Caudate nucleus (tissue), 63 donors: ENCODE measurements at places on chromosomes 2 and 18.
A peak's percentile ranks its signal among the peaks of the same experiment; 100 is the strongest.

DNA sequence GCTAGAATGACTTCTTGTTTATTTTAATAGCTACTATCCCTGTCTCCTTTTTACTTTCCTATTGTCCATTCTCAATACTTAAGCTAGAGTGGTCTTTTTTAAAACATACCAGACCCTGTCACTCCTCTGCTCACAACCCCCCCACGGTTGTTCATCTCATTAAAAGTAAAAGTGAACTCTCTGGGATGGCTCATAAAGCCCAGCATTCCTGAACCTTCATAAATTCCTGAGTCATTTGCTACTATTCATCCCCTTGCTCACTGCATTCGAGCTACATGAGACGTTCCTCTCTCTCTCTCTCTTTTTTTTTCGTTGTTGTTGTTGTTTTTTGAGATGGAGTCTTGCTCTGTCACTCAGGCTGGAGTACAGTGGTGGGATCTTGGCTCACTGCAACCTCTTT, 148.7 kb upstream of the DSEL start:
- DNase-seq, result no peak

- DNase-seq, result no peak
These were observed at the start of gene MAPK4 for GRCh38 chr18:50559752-50560680. MAPK4 (plus strand) TSS chr18:50560087; CDS start chr18:50663959, 103,872 bp downstream.

DNA sequence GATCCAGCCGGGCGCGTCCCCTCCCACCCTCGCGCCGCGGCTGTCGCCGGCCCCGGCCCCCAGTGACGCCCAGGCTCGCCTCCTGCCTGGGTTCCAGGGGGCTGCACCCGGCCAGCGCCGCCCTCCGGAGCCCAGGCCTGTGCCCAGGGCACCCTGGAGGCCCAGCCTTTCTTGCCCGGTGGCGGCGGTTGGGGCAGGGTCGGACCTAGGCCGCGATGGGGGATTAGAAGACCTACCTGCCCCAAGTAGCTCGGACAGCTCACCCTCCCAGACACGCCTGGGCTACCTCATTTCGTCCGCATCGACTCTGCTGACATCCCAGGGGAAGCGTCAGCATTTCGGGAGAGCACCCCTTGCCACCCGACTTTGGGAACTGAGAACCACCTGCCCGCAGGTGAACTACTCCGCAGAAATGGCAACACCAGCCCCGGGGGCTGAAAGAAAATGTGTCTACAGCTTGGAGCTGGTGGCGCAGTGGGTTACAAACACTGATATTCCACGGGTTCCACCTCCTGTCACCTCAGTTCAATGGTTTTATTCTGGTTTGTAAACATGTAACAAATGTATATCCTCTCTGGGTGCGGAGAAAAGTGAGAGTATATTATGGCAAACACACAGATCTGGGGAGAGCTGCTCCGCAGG, 834 bp upstream of the ARL4C start:
- DNase-seq, result no peak

DNA sequence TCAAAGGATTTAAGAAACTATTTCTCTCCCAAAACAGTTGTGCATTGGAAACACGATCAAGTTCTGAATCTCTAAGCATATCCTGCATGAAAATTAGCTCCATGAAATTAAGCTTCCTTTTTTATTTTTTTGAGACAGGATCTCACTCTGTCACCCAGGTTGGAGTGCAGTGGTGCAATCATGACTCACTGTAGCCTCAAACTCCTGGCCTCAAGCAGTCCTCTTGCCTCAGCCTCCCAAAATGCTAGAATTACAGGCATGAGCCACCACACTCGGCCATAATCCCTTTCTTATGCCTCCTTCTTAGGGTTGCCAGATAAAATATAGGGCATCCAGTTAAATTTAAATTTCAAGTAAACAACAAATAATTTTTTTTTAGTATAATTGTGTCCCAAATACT, 124.4 kb downstream of the ARL4C start:
- no peak for DNase-seq

GRCh38 chr2:10033251-10034006, 9.9 kb upstream of the KLF11 start:
- no peak for DNase-seq

- DNase-seq, result no peak
These were observed 8.6 kb downstream of the MYO5B start for GRCh38 chr18:50186385-50186784.

- DNase-seq, result no peak
These were observed 4.6 kb upstream of the SDC1 start for GRCh38 chr2:20229322-20230113.

GRCh38 chr2:217418090-217418489, 558.2 kb upstream of the TNP1 start:
- DNase-seq, result no peak

DNA sequence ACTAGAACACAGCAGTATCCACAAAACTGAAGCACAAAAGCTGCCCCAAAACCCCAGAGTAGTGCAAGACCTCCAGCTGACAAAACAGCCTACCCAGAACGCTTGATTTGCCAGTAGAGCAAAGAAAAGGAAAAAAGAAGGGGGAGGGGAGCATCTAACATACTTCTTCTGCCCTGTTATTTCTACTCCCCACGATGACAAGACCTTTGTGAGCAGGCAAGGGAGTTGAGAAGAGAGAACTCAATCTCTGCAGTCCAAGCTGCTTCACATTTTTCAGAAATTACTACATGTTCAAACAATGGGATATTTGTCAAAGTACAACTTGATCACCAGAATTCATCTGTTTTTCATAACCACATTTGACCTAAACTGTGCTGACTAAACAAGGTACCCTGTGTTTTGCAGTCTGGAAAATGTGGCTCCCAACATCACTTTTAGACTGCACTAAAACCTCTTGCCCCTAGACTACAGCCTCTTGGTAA, 286.7 kb downstream of the EXOC6B start:
- DNase-seq, result no peak

- DNase-seq, result no peak
These were observed 3.7 kb downstream of the MTX2 start for GRCh38 chr2:176272870-176273459.

GRCh38 chr2:99278793-99279291, 22.2 kb downstream of the LYG1 start:
- no peak for DNase-seq

DNA sequence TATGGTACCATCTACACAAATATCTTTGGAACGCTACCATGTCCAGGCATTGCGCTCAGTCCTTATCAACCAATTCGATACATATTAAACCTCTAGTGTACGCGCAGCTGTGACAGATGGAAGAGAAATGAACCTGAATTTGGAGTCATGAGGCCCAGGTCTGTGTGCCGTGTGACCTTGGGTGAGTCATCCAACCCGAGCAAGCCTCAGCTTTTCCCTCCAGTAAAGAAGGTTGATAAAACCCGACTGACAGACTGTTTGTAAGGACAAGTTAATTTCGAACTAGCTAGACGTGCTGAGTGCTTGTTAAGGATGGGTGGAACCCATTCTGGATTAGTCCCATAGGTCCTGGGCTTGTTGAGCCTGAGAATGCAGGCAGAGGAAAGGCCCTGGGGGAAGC, 28.2 kb downstream of the GREB1 start:
- no peak for DNase-seq

- peak; percentile 41 for DNase-seq
These were observed at the start of gene ANTXR1 for GRCh38 chr2:69013142-69013839. ANTXR1 (plus strand) TSS chr2:69013179; CDS start chr2:69013500, 321 bp downstream.

- DNase-seq, result no peak
These were observed 61.3 kb downstream of the MRPS9 start for GRCh38 chr2:105099153-105099552.

- DNase-seq, result no peak
These were observed 114.3 kb downstream of the ARHGEF4 start for GRCh38 chr2:130951018-130951417.

GRCh38 chr2:233706720-233707119, 6.0 kb upstream of the UGT1A5 start:
- DNase-seq, result no peak

DNA sequence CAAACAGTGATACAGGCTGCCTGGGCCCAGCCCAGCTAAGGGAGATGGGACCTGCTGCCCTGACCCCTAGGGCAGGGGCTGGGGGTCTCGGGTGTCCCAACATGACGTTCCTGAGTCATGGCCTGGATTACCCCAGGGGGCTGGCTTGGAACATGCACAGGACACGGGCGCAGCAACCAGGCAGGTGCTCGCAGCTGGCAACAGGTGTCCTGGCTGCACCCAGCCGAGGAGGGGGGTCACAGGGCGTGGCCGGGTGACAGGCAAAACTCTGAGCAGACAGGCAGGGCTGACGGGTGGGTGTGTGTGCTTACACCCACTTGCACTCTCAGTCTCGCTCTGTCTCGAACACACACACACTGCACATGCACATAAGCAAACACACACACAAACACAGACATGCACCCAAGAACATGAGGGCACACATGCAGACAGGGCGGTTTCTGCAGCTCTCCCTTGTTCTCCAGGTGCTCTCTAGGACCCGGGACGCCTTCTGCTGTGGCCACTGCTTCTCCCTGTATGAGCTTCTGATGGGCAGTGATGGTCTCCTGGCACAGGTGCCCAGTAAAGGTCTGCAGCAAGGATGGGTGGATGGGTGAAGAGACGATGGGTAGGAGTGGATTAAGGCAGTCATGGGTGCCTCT, 33.7 kb upstream of the TAF1B start:
- no peak for DNase-seq

DNA sequence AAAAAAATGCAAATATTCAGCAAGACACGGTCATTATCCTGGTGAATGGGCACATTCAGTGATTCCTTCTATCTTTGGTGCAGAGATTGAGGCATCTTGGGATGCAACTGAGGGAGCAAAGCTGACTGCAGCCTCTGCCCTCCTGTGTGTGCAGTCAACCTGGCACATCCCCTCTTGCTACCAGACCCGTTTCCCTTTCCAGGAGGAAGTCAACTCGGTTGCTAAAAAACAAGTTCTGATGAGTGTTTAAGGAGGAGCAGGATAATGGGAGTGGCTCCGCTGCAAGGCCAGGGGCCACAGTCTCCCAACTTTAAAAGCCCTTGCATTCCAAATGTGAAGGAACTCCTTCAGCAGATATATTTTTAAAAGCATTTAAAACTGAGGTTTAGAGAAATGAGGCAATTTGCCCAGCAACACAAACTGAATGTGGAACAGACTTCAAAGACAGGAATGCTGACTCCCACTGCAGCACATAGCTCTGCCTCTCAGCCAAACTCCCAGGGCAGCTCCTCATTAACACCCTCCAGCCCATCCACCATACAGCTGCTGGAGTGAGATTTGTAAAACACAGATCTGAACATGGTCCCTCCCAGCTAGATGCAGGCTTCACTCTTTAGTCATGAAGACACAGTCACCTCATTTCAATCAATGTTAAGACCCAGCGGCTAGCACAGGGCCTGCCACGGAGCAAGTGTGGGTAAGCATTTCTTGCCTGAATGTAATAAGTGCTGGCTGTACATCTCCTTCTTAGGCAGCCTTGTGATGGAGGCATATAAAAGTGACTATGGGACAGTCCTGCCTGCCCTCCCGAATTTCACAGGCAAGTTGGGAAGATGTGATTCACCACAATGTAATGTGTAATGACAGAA, 54.3 kb downstream of the VSNL1 start:
- DNase-seq, result no peak

- DNase-seq, result no peak
These were observed 8.4 kb downstream of the DSEL start for GRCh38 chr18:67508146-67508545.

- no peak for DNase-seq
These were observed 7.0 kb upstream of the DRC1 start for GRCh38 chr2:26394694-26395093.

DNA sequence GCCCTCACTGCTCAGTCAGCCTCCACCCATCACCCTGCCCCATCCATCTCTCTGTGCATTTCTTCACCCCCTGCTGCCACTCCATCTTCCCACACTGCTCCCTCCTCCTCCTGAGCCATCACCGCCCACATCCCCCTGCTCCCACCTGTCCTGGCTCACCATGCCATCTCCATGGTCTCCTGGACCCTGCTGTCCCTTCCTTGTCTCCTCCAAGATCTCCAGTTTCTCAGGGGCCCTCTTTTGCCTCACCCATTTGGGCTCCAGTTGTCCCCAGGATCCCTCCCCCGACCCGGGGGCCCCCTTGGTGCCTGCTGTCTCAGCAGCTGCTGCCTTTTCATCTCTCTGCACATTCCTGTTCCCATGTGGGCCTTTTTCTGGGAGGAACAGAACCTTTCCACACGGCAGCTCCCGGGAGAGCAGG, 10.6 kb downstream of the SPEG start:
- DNase-seq, result no peak

GRCh38 chr18:32326450-32327308, 136.8 kb downstream of the MEP1B start:
- DNase-seq, result no peak

DNA sequence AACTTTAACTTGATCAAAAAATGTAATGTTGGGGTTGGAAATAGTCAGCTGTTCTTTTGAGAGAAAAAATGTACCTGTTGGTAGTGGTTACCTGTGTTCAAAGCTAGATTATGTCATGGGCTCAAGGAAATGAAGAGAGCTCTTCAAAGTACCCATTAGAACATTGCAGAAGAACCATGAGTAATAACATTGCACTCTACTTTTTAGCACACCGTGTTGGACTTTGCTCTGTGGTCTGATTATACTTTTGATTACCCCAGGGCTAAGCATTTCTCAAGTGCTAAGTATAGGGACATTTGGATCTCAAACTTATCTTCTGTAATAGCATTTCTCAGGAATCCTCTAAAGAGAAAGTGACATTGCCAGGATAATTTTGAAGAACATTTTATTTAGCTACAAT, 1122.8 kb upstream of the CELF4 start:
- no peak for DNase-seq

DNA sequence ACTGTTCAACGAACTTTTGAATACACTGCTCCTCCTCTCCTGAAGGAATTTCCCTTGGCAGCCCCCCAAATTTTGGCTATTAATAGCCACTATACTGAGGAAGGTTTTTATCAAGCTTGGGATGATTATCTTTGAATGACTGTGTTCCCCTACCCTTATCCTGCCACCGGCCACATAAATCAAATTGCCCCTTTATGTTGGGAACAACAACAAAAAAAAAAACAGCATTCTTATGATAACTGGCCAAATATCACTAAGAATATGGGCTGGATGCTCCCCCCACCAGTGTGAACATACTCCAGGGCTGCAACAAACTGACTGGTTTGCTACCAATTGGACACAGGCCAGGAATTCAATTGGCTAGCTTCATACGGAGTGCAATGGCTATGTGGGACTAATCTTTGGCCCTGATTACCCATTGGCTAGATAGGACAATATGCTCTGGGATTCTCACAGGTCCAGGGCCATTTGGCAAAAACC, 20.6 kb downstream of the DUSP11 start:
- no peak for DNase-seq

- DNase-seq, result no peak
These were observed 33.1 kb downstream of the MEX3C start for GRCh38 chr18:51164342-51164741.

- DNase-seq, result no peak
These were observed 53.2 kb upstream of the SH3BP4 start for GRCh38 chr2:234898534-234899053.

DNA sequence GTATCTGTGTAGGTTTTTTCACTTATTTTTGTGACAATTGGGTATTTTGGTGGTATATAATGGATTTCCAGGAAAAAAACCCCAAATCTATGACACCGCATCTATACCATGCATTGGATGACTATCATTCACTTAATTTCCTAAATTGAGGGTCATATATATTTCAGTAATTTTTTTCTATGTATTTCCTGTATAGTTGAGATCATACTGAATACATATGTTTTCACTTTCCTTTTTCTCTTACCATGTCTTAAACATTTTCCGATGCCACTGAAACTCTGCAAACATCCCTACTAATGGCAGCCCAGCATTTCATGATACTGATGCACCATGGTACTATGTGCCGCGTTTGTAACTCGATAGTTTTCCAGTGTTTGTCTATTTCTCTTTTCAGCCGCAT, 40.4 kb downstream of the CDKL4 start:
- no peak for DNase-seq
